ENCODE measurements at places on chromosomes 11 and 22.

DNA sequence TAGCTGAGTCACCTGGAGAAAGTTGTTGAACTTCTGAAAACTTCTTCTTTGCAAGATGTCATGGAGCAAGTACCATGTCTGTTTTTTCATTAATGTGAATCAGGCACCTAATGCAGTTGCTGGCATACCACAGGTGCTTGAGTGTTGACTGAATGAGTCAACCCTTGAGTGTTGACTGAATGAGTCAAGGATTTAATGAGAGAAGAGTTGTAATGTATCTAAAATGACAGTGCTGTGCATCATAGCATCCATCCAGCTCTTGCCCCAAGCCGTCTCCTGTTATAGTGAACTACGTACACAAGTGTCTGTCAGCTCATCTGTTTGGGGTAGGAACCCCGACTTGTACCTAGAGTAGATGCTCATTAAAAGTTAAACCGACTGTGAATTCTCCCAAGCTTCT, 93.1 kb downstream of the CWC15 start:
- no peak for DNase-seq

DNA sequence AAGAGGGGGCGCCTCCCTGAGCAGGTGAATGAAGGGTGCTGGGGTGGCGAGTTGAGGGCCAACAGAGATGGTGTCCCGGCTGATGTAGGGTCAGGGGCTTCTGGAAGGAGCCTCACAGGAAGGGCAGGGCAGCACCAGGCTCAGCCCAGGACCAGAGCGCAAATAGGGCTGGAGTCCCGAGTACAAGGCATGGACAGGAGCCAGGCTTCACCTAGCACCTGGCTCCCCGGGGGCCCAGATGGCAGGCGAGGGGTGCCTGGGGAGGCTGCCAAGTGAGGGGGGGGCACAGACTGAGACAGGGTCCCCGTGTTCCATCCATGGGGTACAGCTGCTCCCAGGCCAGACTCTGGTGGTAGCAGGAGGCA, 105.8 kb downstream of the KCNQ1 start:
- DNase-seq = no peak

- DNase-seq = no peak
Observed at GRCh38 chr11:109048098-109048497, 373.9 kb upstream of the C11orf87 start.

DNA sequence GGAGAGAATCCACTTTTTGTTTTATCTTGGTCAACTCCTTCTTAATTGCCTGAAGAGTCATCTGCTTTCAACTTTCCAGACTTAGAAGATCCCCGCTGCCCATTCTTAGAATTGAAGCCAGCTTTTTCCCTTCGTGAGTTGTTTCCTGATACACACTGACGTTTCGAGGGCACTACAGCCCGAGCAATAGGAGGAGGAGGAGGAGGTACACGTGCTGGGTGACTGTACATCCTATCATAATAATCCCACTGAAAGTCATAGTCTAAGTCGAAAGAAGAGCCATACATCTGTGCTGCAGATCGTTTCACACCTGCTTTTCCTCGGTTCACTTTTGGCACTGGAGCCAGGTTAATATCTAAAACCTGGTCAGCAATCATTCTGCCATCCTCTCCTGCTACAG, 606.1 kb downstream of the DLG2 start:
- DNase-seq = no peak

DNA sequence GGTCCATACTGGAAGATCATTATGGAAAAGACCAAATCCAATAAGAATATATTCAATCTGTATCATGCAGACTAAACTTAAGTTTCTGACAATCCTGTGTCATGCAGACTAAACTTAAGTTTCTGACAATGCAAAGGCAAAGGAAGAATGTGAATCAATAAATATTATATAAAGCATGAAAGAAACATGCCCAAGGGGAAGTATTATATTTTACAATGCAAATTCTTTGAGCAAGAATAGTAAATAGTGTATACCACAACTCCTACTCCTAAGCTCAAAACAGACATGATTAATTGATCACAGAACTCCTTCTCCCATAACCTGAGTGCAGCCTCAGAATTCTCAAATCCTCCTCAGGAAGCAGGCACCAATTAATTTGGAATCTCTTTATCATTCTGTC, 71.3 kb upstream of the BDNF start:
- no peak for DNase-seq

All from activated gamma-delta T cell treated with Interleukin-2 at 50 U/mL for 16 hours (primary cell).